Stimulated activated naive CD4-positive, alpha-beta T cell (primary cell): ENCODE measurements at places on chromosomes 2 and 18.
A peak's percentile ranks its signal among the peaks of the same experiment; 100 is the strongest.

GRCh38 chr2:55231546-55232083, 478 bp downstream of the CLHC1 start:
- DNase-seq = no peak

DNA sequence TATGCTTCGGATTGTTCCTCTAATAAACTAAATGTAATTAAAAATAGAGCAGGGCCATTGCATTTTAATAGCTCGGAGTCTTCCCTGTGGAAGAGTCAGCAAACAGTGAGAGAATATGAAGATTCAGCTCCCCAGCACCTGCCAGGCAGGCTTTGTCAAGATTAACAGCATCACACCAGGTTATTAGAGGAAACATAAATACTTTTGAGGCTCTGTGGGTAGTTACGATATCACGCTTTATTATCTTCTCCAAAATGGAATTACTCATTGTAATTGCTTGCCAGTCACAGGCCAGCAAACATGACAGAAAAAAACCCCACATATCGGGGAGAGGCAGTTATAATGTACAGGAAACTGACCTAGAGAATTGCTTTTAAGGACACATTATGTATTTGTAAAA, 303.9 kb downstream of the CPS1 start:
- DNase-seq = no peak

GRCh38 chr18:51330148-51330547, 132.7 kb upstream of the MEX3C start:
- DNase-seq = no peak

DNA sequence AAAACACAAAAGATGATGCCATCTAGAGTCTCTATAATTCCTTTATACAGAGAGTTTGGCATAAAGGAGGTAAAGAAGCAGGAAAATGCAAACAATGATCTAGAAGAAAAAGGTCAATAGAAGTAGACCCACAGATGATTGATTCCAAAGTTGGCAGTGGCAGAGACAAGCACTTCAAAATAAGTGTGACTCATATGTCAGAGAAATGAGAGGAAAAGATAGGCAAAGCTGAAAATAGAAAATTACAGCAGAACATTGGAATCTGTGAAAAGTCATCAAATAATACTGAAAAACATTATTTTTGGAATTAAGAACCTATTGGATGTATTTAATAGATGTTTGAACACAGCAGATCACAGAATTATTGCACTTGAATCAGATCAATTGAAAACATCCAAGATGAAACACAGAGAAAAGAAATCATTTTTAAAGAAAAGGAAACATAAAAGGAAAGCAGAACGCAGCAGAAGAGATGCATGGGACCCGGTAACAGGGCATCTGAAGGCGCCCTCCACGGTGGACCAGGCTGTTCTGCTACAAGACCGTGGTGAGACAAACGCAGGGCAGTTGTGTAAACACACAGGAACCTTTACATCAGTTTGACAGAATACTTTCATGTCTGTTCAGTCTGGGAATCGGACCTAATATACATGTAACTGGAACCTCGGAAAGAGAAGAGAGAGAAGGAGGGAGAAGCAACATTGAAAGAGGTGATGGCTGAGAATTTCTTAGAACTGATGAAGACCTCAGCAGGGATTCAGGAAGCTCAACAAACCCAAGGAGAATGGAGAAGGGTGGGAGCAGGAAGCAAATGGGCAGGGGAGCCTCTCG, 74.6 kb upstream of the GPC1 start:
- DNase-seq = no peak

GRCh38 chr18:43882358-43883055, 605.2 kb upstream of the SYT4 start:
- DNase-seq = no peak

DNA sequence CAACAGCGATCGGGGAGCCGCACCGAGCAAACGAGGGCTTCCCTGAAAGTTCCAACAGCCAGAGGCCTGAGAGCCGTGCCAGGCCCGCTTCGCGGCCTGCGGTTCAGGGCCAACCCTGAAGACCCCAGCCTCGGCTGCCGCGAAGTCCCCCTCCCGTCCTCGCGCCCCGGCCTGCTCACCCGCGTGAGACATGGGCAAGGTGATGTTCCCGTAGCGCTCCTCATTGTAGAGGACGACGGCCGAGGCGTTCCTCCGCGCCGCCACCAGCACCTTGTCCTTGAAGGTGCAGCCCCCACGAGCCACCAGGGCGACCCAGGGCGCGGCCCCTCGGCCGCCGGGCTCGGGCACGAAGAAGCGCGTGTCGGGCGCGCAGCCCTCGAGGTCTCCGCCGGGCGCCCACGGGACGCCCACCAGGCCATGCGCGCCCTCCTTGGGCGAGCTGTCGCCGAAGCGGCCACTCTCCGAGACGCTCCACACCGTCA, 510 bp downstream of the RNF149 start:
- DNase-seq = peak; percentile 15

DNA sequence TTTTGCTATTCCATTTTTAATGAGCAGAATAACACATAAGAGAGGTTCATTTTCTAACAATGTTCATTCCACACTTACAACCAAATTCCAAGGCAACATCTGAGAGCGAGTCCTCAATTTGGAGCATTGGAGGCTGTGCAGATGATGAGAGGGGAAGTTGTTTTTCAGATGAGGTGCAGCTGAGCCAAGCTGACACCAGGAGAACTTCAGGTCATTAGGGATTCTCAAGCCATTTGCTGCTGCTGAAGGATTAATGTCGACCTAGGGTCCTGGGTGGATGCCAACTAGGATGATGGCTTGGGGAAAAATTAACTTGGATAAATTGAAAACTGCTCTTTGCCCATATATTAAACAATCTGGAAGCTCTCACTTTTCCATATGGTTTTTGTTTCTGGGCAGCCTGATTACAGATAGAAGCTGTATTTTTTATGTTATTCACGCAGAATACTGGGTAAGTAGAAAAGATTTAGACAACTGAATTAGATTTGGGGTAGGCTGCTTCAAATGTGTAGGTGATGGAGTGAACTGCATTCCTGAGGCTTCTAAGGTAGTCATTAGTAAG, 206.4 kb upstream of the SLC39A10 start:
- no peak for DNase-seq

GRCh38 chr2:21694079-21694878, 570.5 kb downstream of the TDRD15 start:
- no peak for DNase-seq

DNA sequence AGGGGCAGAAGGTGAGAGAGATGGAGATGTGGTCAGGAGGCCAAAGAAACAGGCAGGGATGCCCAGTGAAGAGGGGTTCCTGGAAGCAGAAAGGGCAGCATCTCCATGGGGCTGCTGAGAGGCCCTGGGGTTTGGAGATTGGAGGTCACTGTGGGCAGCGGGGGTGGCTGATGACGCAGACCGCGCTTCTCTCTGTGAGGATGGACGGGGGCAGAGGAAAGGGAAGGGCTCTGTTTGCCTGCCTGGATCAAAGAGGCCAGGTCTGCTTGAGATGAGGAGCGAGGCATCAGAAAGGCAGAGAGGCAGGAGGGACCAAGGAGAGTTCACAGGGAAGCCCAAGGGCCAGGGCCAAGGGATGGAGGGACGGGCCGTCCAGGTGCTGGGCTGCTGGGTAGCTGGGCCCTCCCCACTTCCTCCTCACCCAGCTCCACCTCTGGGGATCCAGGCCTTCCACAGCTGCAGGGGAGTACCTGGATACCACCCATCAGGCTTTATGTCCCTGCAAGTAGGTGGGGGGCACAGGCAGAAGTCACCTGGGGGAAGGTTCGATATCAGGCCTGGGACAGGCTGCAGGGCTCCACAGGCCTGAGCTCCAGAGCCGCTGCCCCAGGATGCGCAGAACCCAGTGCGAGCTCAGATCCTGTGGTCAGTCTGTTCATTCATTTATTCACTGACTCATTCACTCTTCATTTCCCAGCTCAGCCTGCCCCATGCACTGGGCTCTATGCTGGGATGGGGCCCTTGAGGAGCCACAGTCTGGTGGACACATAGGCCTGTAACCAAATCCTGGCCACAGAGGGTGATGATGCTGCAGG, 30.6 kb downstream of the ADRA2B start:
- DNase-seq = no peak

DNA sequence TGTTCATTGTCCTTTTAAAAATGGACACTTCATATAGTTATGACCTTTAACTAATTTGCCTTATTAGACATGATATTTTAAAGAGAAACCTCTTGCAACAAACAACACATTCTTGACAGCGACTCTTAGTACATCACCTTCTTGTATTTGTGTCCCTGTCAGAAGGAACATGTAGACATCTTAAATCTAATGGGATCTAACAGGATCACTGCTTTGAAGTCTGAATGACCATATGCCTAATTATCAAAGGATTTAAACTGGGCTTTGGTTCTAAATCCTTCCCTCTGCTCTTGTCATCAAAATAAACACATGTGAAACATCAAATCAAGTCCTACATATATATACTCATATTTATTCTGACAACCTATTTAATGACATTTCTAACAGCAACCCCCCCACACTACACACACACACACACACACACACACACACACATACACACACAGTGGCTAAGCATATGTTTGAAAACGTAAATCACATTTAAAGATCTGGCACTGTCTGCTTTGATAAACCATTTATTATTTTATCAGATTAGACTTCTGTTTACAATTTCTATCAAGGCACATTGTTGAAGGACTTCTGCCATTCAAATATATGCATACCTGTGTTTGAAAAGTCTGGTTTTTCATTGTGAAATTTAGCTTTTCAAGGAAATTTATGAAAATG, 4.2 kb downstream of the GALNT13 start:
- DNase-seq = no peak

DNA sequence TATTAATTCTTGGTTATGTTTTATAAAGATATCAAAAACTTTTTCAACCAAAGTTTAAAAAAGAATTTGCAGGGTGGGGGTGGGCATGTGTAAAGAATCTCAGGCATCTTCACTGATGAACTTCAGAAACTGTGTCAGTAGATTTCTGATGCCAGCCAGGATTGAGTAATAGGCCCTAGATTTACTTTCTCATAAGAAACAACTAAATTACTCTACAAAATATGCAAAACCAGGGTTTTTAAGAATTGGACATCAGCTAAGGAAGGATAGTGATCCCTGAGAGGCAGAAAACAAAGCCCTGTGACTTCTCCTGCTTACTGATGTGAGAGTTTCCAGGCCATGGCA, 11.9 kb upstream of the IL1R1 start:
- DNase-seq = no peak

- no peak for DNase-seq
These were observed 39.9 kb upstream of the UPP2 start for GRCh38 chr2:158061763-158062162.

GRCh38 chr2:1496359-1496821, 83.1 kb downstream of the TPO start:
- DNase-seq = no peak

DNA sequence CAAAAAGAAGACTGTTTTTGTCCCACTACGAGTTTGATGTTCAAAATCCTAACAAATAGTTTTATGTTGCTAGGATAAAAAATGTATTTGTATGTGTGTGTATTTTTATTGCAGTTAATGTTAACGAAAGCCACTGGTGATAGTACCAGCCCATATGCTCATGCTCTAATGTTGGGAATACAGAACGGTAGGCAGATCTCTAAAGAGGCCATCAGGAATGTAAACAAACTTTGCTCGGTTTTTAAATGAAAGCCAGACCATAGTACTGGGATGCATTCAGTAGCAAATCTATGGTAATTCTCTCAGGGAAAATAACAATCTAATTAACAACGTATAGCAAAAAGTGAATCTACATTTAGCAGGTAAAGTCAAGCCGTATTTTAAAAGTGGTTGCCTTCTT, 208.1 kb downstream of the NEDD4L start:
- no peak for DNase-seq

DNA sequence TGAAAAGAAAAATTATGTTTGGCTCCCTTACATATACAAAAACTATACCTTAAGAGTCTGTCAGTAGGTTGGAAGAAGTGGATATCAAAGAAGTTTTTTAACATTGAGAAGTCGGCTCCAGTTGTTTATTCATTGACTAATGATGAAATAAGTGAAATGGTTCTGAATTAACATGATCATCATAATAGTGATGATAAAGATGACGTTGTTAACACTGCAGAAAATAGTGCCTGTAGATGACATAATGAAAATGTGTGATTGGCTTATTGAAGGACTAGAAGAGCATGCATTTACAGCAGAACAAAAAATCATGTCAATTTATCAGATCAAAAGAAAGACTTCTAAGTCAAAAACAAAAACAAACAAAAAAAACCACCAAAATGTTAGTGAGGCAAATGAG, 1125.4 kb upstream of the NXPH2 start:
- DNase-seq = no peak

DNA sequence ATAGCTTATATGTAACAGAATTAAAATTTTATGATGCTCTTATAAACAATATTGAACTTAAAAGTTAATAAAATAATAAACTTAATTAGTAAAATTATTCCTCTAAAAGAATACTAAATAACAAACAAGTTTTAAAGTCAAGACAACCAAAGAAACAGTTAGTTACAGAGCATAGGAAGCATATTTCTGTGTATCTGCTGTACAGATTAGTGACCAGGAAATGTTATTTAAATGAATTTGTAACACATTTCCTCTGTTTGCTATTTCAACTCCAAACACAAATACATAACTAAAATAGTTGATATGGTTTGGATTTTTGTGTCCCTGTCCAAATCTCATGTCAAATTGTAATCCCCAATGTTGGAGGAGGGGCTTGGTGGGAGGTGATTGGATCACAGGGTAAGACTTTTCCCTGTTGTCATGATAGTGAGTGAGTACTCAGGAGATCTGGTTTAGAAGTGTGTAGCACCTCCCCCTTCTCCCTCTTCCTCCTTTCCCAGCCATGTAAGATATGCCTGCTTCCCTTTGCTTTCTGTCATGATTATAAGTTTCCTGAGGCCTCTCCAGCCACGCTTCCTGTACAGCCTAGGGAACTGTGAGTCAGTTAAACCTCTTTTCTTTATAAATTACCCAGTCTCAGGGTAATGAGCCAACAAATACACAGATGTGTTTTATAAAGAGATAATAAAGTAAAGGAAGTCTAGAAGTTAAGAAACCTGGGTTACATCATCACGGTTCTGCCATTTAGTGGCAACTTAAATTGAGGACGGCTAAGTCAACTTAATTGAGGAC, 51.8 kb downstream of the ROCK2 start:
- DNase-seq = no peak

- DNase-seq = no peak
These were observed 13.9 kb upstream of the ATP6V1B1 start for GRCh38 chr2:70921839-70922234.

DNA sequence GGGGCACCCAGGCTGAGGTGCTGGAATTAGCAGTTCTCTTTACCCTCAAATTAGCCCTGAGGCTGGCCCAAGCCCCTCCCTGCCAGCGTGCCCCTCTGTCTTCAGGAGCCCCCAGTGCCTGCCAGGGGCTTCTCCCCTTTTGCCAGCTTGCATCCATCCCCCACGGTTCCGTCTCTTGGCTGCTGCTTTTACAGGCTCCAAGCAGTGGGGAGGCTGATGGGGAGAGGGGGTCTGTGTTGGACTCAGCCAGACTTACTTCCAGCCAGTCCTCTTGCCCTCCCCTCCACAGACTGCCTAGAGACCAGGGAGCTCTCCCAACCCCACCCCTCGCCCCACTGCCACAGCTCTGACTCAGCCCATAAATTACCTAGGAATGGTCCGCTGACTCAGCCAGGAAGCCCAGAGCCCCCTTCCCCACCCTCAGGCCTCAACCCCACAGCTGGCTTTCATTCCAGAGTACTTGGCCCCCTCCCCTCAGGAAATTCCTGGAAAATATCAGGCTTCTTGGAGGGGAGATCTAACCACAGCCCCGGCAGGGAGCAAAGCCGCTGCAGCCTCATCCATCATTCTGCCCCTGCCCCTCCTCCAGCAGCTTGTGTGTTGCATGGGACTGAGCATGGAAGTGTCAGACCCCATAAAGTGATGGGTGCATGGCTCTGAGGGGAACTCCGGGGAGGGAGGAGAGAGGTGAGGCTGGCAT, 184.6 kb downstream of the ZFP36L2 start:
- DNase-seq = no peak
